ENCODE measurements at places on chromosomes 1 and 21.
A peak's percentile ranks its signal among the peaks of the same experiment; 100 is the strongest.

DNA sequence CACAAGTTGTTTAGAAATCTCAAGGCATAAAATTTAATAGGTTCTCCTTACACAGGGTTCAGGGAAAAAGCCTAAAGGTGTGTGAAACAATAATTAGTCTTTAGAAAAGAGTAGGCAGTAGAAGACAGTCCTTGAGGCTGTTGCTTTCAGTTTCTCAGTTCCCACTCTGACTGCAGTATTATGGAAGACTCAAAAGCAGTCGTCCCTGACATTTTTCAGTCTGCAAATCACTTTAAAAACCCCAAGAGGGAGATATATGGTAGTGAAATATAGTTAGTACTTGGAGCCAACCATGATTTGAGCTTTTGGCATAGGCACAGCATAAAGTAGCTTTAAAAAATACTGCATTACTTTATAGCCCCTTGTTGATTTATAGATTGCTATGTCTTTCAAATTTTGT lies 299.7 kb downstream of the OLFM3 start:
- peak; percentile 12 for DNase-seq

DNA sequence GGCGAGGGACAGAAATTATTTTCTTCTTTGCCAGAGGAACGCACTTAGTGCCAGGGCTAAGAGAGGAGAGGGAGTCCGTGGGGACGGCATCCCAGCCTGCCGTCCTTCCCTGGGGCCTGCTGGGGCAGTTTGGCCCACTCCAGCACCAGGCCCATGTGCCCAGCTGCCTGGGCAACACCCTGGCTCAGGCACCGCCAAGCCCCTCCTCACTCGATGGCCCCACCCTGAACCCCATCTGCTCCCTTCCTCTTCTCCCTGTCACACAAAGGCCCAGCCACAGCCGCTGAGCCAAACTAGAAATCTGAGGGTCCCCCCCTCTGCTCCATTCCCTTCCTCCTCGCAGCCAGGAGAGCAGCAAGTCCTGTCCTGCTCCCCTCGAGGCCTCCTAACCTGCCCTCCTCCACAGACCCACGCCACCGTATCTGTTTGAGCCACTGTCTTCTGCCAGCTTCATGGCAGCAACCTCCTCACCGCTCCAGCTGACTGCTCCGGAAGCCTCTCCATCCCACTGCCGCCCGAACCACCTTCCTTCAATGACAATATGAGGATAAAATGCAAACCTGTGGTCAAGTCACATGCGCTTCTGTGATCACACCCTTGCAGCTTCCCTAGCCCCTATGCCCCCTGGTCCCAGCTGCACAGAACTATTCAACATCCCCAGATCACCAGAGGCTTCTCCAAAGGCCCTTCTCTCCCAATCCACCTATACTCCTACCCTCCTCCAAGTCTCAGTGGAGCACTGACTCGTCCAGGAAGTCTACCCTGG lies 8.4 kb upstream of the TNNI1 start:
- no peak for DNase-seq

DNA sequence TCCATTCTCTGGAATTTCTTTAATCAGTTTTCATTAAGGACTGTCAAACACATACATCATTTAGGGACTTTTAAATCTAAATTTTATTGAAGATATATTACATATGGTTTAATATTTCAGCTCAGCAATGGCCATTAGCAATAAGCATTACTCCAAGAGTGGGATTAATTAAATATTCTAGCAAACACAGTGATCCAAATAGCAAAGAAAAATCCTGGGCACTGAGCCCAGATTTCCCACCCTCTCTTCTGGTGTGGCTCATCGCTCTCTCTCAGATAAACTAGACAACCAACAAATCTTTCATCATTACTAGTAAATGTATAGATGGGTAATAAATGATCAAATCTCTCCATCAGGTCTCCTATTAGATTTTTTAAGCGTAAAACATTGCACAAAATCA lies 53.5 kb upstream of the FOXD3 start:
- DNase-seq: no peak

GRCh38 chr1:94490556-94490955 lies 51.0 kb downstream of the F3 start:
- DNase-seq: no peak

GRCh38 chr1:51044199-51044598 lies 57.8 kb upstream of the C1orf185 start:
- peak; percentile 4 for DNase-seq

GRCh38 chr1:171868217-171868803 lies 27.0 kb downstream of the DNM3 start:
- no peak for DNase-seq

GRCh38 chr1:44566281-44567046 lies 107.8 kb downstream of the TMEM53 start:
- DNase-seq: no peak

DNA sequence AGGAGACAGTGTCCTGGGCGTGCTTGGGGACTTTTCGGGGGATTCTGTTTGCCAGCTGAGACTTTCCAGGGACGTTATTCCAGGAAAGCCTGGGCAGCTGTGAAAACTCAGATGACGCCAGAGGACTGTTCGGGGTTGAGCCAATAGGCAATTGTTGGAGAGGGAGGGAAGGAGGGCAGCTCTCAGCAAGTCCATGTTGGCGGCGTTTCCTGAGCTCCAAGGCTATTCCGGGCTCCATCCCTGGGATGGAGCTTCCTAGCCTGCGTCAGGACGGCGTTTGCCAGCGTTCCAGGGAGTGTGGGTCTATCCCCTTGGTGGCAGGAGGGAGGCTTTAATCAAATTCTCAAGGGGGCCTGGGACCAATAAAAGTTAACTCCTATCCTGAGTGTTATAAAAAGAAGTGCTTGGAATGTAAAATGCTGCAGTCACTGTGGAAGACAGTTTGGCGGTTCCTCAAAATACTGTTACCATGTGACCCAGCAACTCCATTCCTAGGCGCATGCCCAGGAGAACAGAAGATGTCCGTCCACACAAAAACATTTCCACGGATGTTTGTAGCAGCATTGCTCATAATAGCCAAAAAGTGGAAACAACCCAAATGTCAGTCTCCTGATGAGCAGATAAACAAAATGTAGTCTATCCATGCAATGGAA lies 15.2 kb downstream of the SLC27A3 start:
- DNase-seq: no peak
